ENCODE measurements at places on chromosomes 3 and 15. TPM values are rescaled to one million over a fixed set of nuclear protein-coding genes. Genes with fewer than 3 reads are reported as not detected.

Gene CCR9
- not detected for polyA plus RNA-seq

GRCh38 chr3:146226881-146227280, 24.0 kb downstream of the PLSCR4 start:
- no peaks in the 10 kb centered on the region for H3K27me3 ChIP-seq
- H3K27ac ChIP-seq = no peak overlapping the region
- peaks cover 3% of the 10 kb centered on the region for H3K4me1 ChIP-seq
- H3K36me3 ChIP-seq = no peaks in the 10 kb centered on the region
- H3K4me3 ChIP-seq = no peak overlapping the region

DNA sequence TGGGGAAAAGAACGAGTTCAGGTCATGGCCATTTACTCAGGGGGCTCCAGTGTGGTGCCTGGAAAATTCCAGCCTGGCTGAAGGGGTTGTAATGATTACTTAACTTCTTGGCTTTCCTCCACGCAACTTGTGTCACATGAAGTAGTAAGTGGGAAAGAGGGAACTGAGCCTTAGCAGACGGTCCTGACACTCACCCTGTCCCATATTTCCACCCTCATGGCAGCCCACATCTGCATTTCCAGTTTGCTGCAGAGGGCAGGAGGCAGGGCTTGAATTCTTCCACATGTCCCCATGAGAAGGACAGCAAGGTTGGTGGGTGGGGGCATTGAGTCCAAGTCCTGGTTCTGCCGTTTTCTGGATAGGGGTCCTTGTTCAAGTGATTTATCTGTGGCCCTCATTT, 7.8 kb upstream of the CAMP start:
- DNase-seq = peak; percentile 79
- no peak overlapping the region for H3K4me3 ChIP-seq
- H3K4me1 ChIP-seq = peaks cover 22% of the 10 kb centered on the region
- no peaks in the 10 kb centered on the region for H3K27me3 ChIP-seq
- no peak overlapping the region for H3K27ac ChIP-seq

DNA sequence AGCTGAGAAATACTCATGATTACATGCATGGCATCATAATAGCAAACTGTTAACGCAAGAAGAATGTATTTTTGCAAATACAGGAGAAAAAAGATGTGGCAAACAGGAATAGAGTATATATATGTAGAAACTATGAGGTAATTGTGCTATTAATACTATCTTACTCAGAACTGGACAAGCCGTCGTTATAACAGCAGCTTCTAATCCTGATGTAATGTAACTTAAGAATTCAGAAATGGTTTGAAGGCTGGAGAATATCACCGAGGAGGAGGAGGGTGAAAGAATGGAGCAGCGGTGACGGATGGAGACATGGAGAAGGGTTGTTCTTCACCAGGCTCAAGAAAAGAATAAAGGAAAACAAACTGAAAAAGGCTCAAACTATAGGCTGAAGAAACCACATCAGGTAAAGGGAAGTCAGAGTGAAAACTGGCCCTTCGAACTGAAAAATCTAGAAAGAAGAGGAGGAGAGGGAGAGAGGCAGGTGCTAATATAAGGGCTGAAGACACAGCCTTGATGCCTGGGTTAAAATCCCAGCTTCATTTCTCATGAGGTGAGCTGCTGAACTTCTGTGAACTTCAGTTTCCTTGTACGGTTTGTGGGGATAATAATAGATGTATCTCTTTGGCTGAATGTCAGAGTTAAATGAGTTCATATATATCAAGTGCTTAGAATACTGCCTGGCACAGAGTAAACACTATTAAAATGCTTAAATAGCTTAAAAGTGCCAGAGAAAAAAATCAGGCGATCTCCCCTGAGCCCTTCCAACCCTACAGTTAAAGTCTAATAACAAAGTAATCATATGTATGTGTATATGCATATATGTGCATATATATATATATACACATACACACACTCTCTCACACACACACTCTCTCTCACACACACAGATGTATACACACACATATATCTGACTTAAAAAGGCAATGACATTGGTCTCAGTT, 43.9 kb downstream of the GOLIM4 start:
- H3K4me1 ChIP-seq = peaks cover 6% of the 10 kb centered on the region
- H3K27ac ChIP-seq = no peak overlapping the region
- H3K36me3 ChIP-seq = no peaks in the 10 kb centered on the region
- H3K4me3 ChIP-seq = no peak overlapping the region

DNA sequence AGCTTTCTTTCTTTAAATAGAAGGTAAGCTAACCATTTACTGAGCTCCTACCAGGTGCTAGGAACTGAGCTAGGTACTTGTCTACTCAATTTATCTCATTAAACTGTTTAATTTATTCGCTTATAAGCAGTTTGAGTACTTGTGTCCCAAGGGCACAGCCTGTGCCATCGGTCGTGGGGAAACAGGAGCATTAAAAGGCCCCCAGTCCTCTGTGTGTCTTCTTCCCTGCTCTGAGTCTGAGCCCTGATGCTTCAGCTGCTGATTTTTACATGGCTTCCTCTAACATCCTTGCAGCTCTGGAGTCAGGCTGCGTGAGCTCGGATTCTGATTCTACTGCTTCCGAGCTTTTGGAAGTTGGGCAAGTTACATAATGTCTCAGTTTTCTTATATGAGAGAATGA, 239.5 kb downstream of the EDEM1 start:
- no peak overlapping the region for H3K4me3 ChIP-seq
- H3K36me3 ChIP-seq = no peaks in the 10 kb centered on the region
- H3K4me1 ChIP-seq = no peaks in the 10 kb centered on the region
- no peak overlapping the region for H3K27ac ChIP-seq

DNA sequence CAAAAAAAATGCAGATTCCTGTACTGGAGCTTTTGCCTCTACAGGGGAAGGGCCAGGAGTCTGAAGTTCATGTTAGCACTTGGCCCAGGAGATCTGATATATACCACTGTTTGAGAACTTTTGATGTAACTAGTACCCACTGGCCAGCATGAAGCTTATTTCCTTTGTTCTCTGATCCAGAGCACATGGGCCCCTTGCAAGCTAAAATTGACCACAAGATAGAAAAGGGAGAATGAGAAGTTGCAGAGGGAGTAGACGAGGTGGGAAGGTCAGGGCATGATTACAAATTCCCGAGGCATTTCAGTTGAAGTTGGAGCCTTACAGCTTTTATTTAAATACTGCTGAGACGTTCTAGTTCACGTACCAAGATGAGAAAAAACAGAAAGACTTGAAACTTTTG, 28.2 kb downstream of the TGM4 start:
- H3K4me3 ChIP-seq = no peak overlapping the region
- no peak overlapping the region for H3K27ac ChIP-seq
- no peak for DNase-seq
- peaks cover 3% of the 10 kb centered on the region for H3K4me1 ChIP-seq
- no peaks in the 10 kb centered on the region for H3K27me3 ChIP-seq

DNA sequence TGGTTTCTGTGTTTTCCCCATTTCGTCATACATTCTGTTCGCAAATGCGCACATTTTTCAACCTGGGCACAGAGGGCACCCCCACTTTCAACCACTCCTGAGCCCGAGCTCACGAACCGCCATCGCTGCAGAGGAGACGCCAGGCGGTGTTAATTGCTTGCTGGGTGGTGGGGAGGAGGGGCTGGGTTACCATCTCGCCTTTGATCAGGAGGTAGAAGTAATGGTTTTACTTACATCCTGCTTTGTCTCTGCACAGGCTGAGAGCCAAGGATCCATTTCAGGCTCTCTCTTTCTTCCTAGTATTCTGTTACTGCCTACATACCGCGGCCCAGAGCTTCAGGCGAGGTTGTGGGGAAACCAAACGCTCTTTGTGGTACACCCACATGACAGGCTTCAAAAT, 177.3 kb upstream of the WNT5A start:
- no peak overlapping the region for H3K4me3 ChIP-seq
- DNase-seq = no peak
- H3K4me1 ChIP-seq = no peaks in the 10 kb centered on the region

DNA sequence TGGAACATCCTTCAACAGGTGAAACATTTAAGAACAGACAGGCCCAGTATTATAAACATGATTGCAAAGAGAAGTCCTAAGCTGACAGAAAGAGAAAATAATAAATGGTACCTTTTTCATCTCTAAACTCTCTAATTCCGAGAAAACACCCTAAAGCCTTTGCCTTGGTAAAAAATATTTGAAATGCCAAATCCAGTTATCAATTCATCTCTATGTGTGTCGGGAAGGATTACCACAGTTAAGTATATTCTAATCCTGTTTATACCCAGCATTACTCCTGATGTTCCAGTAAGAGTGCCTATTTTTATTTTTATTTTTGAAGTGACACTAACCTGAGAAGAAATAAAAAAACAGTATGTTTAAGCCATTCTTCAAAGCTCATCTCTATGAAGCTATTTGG, 219.3 kb upstream of the NANOGP8 start:
- no peak overlapping the region for H3K4me3 ChIP-seq
- H3K27me3 ChIP-seq = no peaks in the 10 kb centered on the region
